ENCODE measurements at places on chromosomes 2 and 18. TPM values are rescaled to one million over a fixed set of nuclear protein-coding genes. Genes with fewer than 3 reads are reported as not detected.

Gene RTTN
- 16.8 TPM for total RNA-seq

Gene GPBAR1
- 0.20 TPM for total RNA-seq

Gene TWIST2
- 5.0 TPM for total RNA-seq

Gene B3GNT7
- total RNA-seq, result 14.0 TPM

Gene THSD7B
- not detected for total RNA-seq

Gene TMEM17
- 7.6 TPM for total RNA-seq

Gene INO80C
- total RNA-seq, result 23.9 TPM

Gene APCDD1
- total RNA-seq, result not detected

Gene ZNF2
- 4.9 TPM for total RNA-seq

Gene GPR55
- total RNA-seq, result not detected

Gene FOXD4L1
- 0.43 TPM for total RNA-seq

Gene KCMF1
- total RNA-seq, result 97.8 TPM

Gene UGT1A8
- total RNA-seq, result 0.17 TPM

Gene FAM237A
- total RNA-seq, result not detected

Gene MYO1B
- 48.5 TPM for total RNA-seq

Gene C2orf78
- not detected for total RNA-seq

Gene OST4
- total RNA-seq, result 165 TPM

Gene CDH20
- not detected for total RNA-seq

Gene TET3
- total RNA-seq, result 17.1 TPM

Gene TCF7L1
- 2.3 TPM for total RNA-seq

Gene HOXD9
- total RNA-seq, result not detected

Gene RNF144A
- total RNA-seq, result 0.94 TPM

Gene LIMS4
- total RNA-seq, result 1.4 TPM

Gene FBXO41
- total RNA-seq, result 16.4 TPM

Gene COBLL1
- 8.0 TPM for total RNA-seq

Gene IL18R1
- 3.4 TPM for total RNA-seq

Gene REG1B
- total RNA-seq, result not detected

Gene PROKR1
- not detected for total RNA-seq

Gene DSG4
- total RNA-seq, result not detected

Gene CCDC178
- not detected for total RNA-seq

Gene ERBB4
- not detected for total RNA-seq

Gene BCL2
- 2.0 TPM for total RNA-seq

Gene LBH
- total RNA-seq, result 34.4 TPM

Gene ZNF512
- total RNA-seq, result 40.6 TPM

Gene CELF4
- total RNA-seq, result 1.9 TPM

Gene IL1R1
- total RNA-seq, result 5.0 TPM

Gene KCNF1
- total RNA-seq, result 1.0 TPM

Gene HOXD12
- not detected for total RNA-seq

Gene LTBP1
- 10.3 TPM for total RNA-seq

Gene SP140
- 0.58 TPM for total RNA-seq

Gene TUBB8B
- not detected for total RNA-seq

Gene KYNU
- 44.5 TPM for total RNA-seq

Gene TCF4
- total RNA-seq, result 0.74 TPM

Gene RNF152
- not detected for total RNA-seq

Gene TMEM247
- total RNA-seq, result not detected

Gene IL1F10
- not detected for total RNA-seq

Gene TMEM178A
- total RNA-seq, result 2.9 TPM

Gene ZNF385B
- 2.8 TPM for total RNA-seq

All from PC-9 (cell line).